Stimulated activated CD4-positive, alpha-beta T cell treated with anti-CD3 and anti-CD28 coated beads, Interleukin-15, amount 100 ng/mL, for 1 hour (primary cell): ENCODE measurements at places on chromosomes 5 and 9.

DNA sequence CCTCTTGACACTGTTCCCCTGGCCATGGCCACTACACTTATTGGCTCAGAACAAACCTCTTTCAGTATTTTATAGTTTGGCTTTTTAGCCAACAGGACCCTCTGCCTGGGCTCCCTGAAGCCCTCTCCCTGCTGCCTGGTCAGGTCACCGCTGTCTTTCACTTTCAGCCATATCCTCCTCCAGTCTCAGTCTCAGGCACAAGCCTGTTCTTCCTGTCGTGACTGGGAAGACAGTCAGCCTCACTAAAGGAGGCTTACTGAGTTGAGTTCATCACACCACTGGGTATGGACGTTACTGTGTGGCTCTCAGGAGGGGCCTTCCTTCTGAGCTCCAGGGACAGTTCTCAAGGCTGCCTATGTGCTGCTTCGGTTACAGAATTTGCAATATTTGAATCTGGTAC lies 2.0 kb downstream of the QSOX2 start:
- no peak for DNase-seq

- no peak for DNase-seq
Observed at GRCh38 chr9:106700676-106701075, 162.3 kb upstream of the ZNF462 start.

- no peak for DNase-seq
Observed at GRCh38 chr5:92144824-92145223, 761.7 kb upstream of the ARRDC3 start.

GRCh38 chr9:122950263-122950662 lies 9.4 kb downstream of the RABGAP1 start:
- no peak for DNase-seq
